Stimulated activated CD8-positive, alpha-beta memory T cell treated with anti-CD3 and anti-CD28 coated beads, Interleukin-7, amount 100 ng/mL, for 4 hours (primary cell): ENCODE measurements at places on chromosomes 2 and 18.

- DNase-seq: no peak
These were observed 79.1 kb downstream of the PLCL1 start for GRCh38 chr2:197883354-197884032.

DNA sequence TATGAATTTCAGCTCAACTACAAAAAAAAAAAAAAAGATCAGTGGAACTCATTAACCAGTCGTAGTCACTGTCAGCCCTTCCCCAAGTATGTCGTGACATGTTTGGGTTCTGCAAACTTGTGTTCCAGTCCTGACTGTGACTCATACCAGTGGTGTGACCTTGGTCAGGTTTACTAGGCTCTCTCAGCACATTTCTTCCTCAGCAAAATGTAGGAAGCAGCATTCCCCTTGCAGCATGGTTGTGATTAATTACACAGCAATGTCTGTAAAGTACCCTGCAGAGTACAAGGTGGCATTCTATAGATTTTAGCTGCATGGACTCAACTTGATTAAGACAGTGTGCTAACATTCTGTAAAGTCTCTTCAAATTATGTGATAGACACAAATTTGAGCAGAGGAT lies 156.9 kb downstream of the LAMA1 start:
- no peak for DNase-seq

DNA sequence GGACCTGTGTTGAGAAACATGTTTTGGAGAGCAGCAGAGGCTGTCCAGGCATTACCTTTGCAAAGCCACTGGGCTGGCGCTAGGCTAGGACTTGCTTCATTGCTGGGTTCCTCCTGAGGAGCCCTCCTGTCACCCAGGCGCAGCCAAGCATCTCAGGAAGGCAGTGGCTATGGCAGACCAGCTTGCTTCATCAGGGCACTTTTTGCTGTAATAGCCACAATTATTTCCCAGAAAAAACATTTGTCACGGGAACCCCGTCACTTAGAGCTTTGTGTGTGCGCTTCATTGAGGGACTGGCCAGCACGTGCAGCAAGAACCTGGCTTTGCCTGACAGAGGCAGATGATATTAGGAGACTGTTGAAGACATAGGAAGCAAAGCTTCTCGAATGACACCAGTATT lies 36.4 kb downstream of the SLC20A1 start:
- DNase-seq: no peak

GRCh38 chr2:234487356-234487755 lies 9.5 kb downstream of the ARL4C start:
- no peak for DNase-seq
